ENCODE measurements at places on chromosomes 7 and 10.

- H3K4me3 ChIP-seq = no peak overlapping the region
- H3K4me1 ChIP-seq = no peaks in the 10 kb centered on the region
- no peaks in the 10 kb centered on the region for H3K36me3 ChIP-seq
- DNase-seq = no peak
- no peaks in the 10 kb centered on the region for H3K27me3 ChIP-seq
- no peak overlapping the region for H3K27ac ChIP-seq
Measured at GRCh38 chr7:152341914-152342236, 93.9 kb downstream of the KMT2C start.

GRCh38 chr7:151138153-151138851 lies 29.2 kb downstream of the GBX1 start:
- no peaks in the 10 kb centered on the region for H3K27me3 ChIP-seq
- H3K4me1 ChIP-seq = no peaks in the 10 kb centered on the region
- DNase-seq = no peak

DNA sequence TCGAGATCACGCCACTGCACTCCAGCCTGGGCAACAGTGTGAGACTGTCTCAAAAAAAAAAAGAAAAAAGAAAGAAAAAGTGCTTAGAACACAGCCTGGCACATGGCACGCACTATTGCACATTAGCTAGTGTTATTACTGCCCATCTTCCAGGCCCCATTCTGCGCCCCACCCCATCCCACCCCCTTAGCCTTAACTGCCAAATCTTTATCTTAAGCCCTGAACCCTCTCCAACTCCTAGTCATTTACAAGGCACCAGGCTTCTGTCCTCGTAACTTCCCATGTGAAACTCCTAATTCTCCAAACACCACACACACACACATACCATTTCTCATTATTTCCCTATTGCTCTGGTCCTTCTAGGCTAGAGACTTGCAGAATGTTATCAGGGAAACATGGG lies 4.8 kb downstream of the FRAT2 start:
- H3K36me3 ChIP-seq = no peaks in the 10 kb centered on the region
- DNase-seq = peak; percentile 18
- H3K27ac ChIP-seq = peak overlapping the region; percentile 46
- peaks cover 44% of the 10 kb centered on the region for H3K4me1 ChIP-seq
- H3K4me3 ChIP-seq = no peak overlapping the region
- H3K27me3 ChIP-seq = no peaks in the 10 kb centered on the region

DNA sequence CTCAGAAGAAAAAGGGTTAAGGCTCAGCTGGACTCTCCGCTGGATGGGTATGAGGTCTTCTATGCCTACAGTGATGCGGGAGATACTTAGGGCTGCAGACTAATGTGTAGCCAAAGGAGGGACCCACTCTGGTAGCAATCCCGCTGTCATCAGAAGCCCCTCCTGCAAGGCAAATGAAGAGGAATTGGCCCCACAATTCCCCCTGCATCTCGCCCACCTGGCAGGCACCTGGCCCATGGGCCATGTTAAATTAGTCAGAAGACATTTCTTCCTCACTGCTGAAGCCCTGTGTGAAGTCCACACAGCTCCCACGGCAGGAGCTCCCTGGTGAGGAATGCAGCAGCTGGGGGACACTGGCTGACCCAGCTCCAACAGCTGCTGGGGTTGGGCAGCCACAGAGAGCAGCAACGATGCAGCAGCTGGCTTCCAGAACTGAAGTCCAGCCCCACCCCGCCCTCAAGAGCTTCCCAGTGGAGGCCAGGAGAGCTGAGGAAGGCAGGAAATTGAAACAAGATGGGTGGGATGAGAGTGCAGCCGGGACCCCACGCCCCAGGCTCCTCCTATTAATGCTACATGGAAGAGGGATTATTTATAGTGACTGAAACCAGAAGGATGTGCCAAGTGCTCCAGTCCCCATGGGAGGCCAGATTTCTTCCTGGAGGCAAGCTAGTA lies 5.5 kb downstream of the VSTM4 start:
- no peak overlapping the region for H3K27ac ChIP-seq
- peaks cover 10% of the 10 kb centered on the region for H3K36me3 ChIP-seq
- H3K4me3 ChIP-seq = no peak overlapping the region
- peak; percentile 49 for DNase-seq
- H3K4me1 ChIP-seq = no peaks in the 10 kb centered on the region

DNA sequence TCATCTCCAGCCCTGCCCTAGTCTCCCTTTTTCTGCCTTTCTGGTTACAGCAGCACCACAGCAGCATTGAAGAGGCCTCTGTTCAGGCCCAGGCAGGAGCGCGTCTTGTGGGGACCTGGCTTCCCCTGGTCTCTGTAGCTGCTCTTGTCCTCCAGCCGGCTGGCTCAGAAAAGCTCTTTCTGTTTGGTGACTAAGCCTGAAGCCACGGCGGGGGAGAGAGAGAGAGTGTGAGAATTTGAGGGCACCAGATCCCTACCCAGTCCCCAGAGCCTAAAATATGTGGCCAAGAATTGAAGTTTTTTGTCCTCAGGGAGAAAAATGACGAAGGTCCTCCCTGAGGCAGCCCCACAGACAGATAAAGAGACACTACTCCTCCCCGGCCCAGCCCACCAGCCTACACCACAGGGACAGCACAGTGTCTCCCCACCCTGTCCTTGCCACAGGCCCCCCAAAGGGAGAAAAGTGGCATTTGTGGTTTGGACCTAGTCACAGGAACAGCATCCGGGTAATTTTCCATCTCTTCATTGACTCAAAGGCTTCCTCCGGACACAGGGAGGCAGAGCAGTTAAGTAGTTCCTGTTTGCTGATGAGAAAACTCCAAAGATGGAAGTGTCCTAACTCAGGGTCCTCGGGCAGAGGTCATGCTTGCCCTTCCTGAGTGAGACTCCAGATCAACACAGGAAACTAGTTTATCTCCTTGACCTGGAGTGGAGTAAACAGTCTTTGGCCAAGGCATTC lies 13.3 kb upstream of the FAM180A start:
- peaks cover 2% of the 10 kb centered on the region for H3K4me1 ChIP-seq
- no peaks in the 10 kb centered on the region for H3K27me3 ChIP-seq
- no peaks in the 10 kb centered on the region for H3K36me3 ChIP-seq
- H3K27ac ChIP-seq = no peak overlapping the region
- H3K4me3 ChIP-seq = no peak overlapping the region

DNA sequence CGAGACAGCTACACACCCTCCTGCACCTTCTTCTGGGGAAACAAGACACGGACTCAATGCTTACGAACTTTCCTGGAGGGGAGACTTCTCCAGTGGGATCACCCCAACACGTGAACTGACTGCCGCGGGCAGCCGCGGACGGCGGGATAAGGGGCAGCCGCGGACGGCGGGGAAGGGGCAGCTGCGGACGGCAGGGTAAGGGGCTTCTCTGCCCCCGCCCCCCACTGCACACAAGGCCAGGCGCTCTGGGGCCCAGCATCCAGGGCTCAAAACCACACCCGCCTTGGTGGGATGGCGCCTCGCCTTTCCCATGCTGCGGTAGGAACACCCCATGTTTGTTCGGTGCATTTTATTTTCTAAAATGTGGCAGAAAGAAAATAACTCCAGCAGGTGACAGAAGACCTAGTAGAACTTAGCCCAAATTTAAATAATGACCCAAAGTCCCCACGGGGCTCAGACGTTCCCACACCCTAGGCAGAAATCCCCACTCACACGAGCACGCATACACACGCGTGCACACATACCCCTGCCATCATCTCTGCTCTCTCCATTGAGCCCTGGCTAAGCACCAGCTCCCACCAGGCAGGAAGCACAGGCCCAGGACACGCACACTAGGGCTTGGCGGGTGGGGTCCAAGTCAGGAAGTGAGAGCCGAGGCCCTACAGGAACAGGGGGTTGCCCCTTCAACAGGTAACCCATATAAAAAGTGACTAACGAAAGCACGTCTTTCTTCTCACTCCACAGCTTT lies 26.6 kb upstream of the GPR146 start:
- no peak overlapping the region for H3K27ac ChIP-seq
- no peaks in the 10 kb centered on the region for H3K36me3 ChIP-seq
- no peaks in the 10 kb centered on the region for H3K27me3 ChIP-seq

- H3K36me3 ChIP-seq = no peaks in the 10 kb centered on the region
- no peak overlapping the region for H3K4me3 ChIP-seq
- H3K4me1 ChIP-seq = no peaks in the 10 kb centered on the region
- no peak overlapping the region for H3K27ac ChIP-seq
- DNase-seq = no peak
- H3K27me3 ChIP-seq = no peaks in the 10 kb centered on the region
Measured at GRCh38 chr7:147485660-147486210, 1104.8 kb upstream of the C7orf33 start.

GRCh38 chr10:12027539-12027938 lies 15.1 kb downstream of the UPF2 start:
- H3K4me1 ChIP-seq = no peaks in the 10 kb centered on the region
- no peak overlapping the region for H3K27ac ChIP-seq
- no peak overlapping the region for H3K4me3 ChIP-seq
- no peak for DNase-seq
- peaks cover 11% of the 10 kb centered on the region for H3K36me3 ChIP-seq
- no peaks in the 10 kb centered on the region for H3K27me3 ChIP-seq

GRCh38 chr7:45224832-45225231 lies 67.2 kb downstream of the RAMP3 start:
- no peaks in the 10 kb centered on the region for H3K36me3 ChIP-seq
- H3K4me3 ChIP-seq = no peak overlapping the region
- no peak overlapping the region for H3K27ac ChIP-seq
- H3K27me3 ChIP-seq = peaks cover 3% of the 10 kb centered on the region
- no peak for DNase-seq

GRCh38 chr7:85413718-85414117 lies 226.9 kb upstream of the SEMA3D start:
- no peak overlapping the region for H3K27ac ChIP-seq
- H3K4me1 ChIP-seq = no peaks in the 10 kb centered on the region
- H3K36me3 ChIP-seq = no peaks in the 10 kb centered on the region
- DNase-seq = no peak
- H3K4me3 ChIP-seq = no peak overlapping the region
- H3K27me3 ChIP-seq = no peaks in the 10 kb centered on the region

DNA sequence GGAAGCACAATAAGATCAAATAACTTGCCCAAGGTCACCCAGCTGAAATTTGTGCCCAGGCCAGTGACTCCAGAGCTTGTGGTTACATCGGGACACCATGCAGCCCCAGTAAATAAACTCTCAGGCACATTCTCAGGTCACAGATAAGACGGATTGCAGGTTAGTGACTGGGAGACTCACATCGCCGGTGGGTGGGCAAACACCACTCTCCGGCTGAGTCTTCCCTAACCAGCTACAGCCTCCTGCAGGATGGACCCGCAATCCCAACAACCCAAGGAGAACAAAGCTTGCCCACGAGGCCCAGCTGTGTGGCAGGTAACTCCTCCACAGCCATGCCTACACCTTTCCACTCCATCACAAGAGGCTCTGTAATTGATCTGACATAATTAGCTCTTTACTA lies 81.7 kb upstream of the EFCAB10 start:
- no peaks in the 10 kb centered on the region for H3K36me3 ChIP-seq
- H3K4me1 ChIP-seq = no peaks in the 10 kb centered on the region
- no peaks in the 10 kb centered on the region for H3K27me3 ChIP-seq
- no peak for DNase-seq
- no peak overlapping the region for H3K27ac ChIP-seq

GRCh38 chr7:101924171-101924570 lies 106.7 kb downstream of the CUX1 start:
- DNase-seq = no peak
- no peak overlapping the region for H3K27ac ChIP-seq
- H3K36me3 ChIP-seq = no peaks in the 10 kb centered on the region
